T-cell (primary cell): ENCODE measurements at places on chromosomes 12 and 14.

- no peak overlapping the region for H3K4me3 ChIP-seq
These were observed 75.2 kb downstream of the SPRING1 start for GRCh38 chr12:116662612-116663144.

DNA sequence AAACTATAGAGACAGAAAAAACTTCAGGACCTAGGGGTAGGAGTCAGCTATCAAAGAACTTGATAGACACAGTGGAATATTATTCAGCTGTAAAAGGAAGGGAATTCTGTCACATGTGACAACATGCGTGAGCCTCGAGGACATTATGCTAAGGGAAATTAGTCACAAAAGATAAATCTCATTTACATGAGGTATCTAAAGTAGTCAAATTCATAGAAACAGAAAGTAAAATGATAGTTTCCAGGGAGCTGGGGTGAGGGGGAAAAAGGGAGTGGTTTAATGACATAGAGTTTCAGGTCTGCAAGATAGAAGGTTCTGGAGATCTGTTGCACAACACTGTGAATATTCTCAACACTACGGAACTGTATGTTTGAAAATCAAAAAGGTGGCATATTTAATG lies 50.0 kb upstream of the PRIMA1 start:
- no peaks in the 10 kb centered on the region for H3K27me3 ChIP-seq
- no peaks in the 10 kb centered on the region for H3K4me1 ChIP-seq
- no peak for DNase-seq
- no peak overlapping the region for H3K27ac ChIP-seq

GRCh38 chr12:70317781-70318180 lies 48.3 kb upstream of the KCNMB4 start:
- no peak for DNase-seq
- no peaks in the 10 kb centered on the region for H3K4me1 ChIP-seq
- no peak overlapping the region for H3K27ac ChIP-seq
- no peaks in the 10 kb centered on the region for H3K27me3 ChIP-seq
- H3K36me3 ChIP-seq, result peaks cover 5% of the 10 kb centered on the region

- H3K4me1 ChIP-seq, result peaks cover 11% of the 10 kb centered on the region
- no peak overlapping the region for H3K27ac ChIP-seq
- no peaks in the 10 kb centered on the region for H3K36me3 ChIP-seq
- no peaks in the 10 kb centered on the region for H3K27me3 ChIP-seq
- H3K4me3 ChIP-seq, result no peak overlapping the region
These were observed 3.4 kb downstream of the MMP17 start for GRCh38 chr12:131831635-131832041.

DNA sequence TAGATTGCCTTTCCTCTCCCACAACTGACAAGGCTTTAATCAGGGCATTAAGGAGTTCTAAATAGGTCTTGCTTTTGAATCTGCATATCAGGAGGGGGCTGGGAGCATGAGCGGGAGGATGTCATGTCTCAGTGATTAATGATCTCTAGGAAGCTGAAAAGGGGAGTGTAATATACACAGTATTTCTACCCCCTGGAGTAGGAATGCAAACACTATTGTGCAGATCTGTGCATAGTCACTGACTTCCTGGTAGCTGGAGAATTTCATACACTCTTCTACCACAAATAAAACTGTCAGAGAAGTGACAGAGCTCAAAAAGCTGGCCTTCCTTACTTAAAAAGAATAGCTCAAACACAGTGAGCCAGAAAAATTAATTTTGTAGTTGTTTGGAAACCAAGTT lies 65.8 kb downstream of the RIC8B start:
- H3K27me3 ChIP-seq, result no peaks in the 10 kb centered on the region
- H3K27ac ChIP-seq, result no peak overlapping the region
- H3K36me3 ChIP-seq, result peaks cover 11% of the 10 kb centered on the region

GRCh38 chr12:44248436-44248835 lies 412.6 kb downstream of the TMEM117 start:
- H3K4me1 ChIP-seq, result no peaks in the 10 kb centered on the region
- no peak overlapping the region for H3K27ac ChIP-seq
- H3K36me3 ChIP-seq, result no peaks in the 10 kb centered on the region
- H3K4me3 ChIP-seq, result no peak overlapping the region
- no peaks in the 10 kb centered on the region for H3K27me3 ChIP-seq

GRCh38 chr12:132427999-132428935 lies 61.7 kb upstream of the FBRSL1 start:
- H3K27me3 ChIP-seq, result peaks cover 34% of the 10 kb centered on the region
- no peaks in the 10 kb centered on the region for H3K36me3 ChIP-seq
- no peak for DNase-seq

DNA sequence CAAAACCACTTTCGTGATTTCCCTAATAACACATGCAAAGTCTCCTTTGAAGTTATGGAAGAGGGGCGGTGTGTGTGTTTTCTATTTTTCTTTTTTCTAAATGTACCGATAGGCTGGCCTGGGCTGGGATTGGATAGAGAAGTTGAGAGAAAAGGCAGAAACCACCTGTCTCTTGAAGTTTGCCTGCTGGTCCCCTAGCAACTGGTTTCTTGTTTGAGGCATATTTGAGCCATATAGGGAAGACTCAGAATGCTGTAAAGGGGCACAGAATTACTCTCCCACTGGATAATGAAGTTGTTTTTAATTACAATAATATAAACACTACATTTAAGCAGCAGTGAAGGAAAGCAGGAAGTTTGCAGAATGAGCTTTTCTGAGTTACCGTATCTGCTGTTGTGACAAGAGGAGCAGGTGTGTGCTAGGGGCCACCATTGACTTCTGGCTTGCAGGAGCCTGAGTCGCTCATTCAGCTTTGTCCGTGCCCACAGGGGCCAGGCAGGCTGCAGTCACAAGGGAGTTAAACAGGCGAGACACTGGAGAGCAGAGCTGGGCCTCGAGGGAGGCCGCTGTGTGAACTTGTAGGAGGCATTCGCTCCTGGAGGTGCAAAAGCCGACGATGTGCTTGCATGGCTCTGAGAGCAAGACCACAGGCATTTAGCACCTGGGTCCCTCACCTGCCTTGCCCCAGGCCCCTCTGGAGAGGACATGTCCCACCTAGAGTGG lies 173.8 kb upstream of the RGS6 start:
- H3K4me3 ChIP-seq, result no peak overlapping the region
- H3K36me3 ChIP-seq, result no peaks in the 10 kb centered on the region
- no peak overlapping the region for H3K27ac ChIP-seq
- H3K27me3 ChIP-seq, result peaks cover 18% of the 10 kb centered on the region
